ENCODE measurements at places on chromosomes 6 and 20.
A peak's percentile ranks its signal among the peaks of the same experiment; 100 is the strongest.

DNA sequence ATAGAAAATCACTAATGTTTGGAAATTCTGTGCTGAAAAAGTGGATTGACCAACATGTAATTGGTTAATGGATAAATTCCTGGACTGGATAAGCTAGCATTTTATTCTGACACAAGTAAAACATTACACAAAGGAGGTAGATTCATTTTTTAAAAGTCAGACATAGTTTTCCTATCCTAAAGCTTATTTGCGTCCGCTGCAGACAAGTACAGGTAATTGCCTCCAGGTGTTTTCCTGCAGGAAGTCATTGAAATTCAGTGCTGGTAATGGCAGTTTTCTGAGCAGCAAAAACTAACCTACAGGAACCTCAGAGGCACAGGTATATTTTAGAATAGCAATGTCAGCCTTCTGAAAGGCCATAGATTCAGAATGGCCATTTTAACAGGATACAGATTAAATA, 20.0 kb upstream of the HIVEP1 start:
- no peak for DNase-seq

GRCh38 chr6:46729787-46730326, 5.3 kb downstream of the PLA2G7 start:
- DNase-seq: no peak

GRCh38 chr6:144564202-144564601, 279.1 kb downstream of the UTRN start:
- DNase-seq: no peak

- DNase-seq: no peak
These were observed 53.0 kb upstream of the GPR6 start for GRCh38 chr6:109925075-109925474.

GRCh38 chr20:34472246-34472925, 43.8 kb upstream of the DYNLRB1 start:
- DNase-seq: no peak

DNA sequence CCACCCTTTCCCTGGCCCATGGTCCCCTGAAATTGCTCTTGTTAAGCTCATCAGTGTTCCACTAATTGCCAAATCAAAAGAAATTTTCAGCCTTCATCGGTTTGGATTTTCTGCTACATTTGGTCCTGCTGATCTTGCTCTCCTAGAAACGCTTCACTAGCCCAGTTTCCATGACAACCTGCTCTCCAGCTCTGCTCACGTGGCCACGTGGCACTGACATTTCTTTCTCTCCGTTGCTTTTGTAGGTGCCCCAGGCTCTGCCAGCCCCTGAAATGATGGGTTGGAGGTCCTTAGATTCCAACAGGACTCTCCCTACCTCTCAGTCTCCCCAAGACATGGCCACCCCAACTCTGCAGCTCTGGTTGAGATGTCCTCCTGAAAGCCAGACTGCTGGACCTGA, 45.8 kb upstream of the NNAT start:
- no peak for DNase-seq

GRCh38 chr6:21596949-21597682, 3.6 kb downstream of the SOX4 start:
- no peak for DNase-seq

DNA sequence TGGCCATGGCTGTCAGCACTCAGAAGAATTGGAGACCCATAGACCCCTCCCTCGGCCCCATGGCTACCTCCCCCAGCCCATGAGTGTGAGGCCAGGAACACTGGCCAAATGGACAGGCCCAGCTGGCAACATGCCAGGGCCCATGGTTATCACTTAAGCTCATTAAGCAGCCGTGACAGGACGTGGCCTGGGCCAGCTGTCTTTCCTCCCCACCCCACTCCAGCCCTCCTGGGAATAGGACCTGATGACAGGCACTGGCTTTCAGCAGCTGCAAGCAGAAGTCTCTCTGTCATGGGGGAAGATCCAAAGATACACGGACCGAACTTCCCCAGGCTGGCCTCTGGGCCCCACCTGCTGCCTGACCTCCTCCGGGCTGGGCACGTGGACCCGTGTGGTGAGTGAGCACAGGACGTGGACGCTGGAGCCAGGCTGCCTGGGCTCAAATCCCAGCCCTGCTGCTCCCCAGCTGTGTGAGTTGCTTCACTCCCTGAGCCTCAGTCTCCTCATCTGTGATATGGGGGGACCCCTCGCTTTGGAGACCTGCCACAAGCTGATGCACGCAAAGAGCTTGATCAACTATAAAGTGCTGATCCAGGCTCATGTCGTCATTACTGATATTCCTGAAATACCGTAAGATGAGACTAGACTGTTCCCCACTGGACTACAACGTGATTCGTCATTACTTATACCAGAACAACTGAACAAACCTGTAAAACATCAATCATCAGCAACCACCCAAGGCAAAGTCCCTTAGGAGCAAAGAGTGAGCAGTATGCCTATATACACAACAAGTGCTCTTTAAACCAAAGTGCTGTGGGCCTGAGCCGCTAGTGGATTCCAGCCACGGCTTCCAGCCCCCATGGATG, 22.0 kb upstream of the VSTM2L start:
- no peak for DNase-seq

DNA sequence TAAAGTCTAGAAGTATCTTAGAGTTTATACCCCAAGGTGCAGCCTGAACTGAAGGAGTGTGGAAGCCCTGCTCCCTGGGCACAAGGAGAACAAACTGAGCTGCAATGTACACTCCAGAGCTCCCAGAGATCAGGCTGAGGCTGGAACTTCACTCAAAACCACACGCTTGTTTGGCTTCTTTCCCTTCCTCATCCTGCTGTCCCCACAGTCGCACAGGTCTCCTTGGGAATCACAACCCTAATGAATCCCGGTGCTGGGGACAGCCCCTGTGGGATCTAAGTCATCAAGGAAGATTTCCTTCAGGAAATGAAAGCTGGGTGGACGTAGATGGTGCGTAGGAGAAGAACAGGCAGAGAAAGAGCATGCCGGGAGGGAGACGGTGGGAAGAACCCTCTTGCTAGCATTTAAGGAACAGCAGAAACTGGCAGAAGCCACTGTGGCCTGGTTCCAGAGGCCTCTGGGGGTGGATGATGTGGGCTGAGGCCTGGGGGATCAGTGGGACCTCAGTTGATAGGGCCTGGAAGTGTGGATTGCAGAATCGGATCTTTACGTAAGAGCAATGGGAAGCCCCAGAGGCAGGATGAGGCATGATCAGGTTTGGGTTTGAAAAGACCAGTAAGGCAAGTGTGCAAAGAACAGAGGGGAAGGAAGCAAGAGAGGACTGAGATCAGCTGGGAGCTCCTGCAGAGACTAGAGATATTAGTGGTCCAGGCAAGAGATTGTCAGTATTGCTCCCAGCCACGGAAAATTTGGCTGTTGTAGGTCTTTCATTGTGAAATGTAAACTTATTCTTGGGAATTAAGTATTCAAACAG, 21.4 kb downstream of the CYP24A1 start:
- DNase-seq: peak; percentile 8

DNA sequence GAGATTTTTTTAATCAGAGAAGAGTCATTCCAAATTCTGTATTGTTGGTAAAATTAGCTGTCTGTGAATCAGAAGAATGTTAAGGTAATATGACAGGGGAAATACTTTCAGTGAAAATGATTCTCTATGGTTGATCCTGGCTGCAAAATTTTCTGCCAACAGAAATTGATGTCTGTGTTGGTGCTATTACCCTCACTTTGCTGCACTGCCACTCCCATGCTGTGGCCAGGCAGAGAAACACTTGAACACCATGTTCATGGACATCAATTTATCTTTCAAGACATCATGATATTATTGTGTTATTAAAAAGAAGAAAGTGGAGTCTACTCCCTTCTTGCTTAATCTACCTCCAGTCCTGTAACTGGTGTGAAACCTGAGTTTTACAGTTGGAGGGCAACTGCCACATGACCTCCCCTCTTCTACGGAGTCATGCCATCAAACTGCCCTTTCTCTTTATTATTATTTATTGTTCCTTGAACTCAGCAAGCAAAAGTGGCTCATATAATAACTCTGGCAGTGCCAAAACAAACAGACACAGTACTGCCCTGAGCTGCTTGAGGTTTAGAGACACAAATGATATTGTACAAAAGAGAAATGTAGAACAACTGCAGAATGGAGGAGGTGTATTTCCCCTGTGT, 288.0 kb upstream of the JAG1 start:
- no peak for DNase-seq

DNA sequence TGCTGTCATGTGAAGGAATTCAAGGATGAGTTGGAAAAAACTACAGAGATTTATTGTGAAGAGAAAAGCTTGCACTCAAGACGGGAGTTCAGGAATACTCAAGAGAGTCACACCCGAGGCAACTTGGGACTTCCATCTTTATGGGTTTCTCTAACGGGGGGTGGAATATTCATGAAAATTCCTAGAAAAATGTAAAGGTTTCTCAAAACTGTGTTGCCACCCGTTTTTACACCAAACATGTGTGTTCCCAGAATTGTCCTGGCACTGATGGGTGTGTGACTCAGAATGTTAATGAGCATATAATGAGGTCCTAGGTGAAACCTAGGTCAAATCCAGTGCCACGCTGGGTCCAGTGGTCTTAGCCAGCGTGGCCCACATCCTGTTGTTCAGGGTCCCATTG, 381.5 kb downstream of the CDH26 start:
- no peak for DNase-seq

- DNase-seq: peak; percentile 80
These were observed 208.8 kb downstream of the ARHGAP18 start for GRCh38 chr6:129500958-129501739.

DNA sequence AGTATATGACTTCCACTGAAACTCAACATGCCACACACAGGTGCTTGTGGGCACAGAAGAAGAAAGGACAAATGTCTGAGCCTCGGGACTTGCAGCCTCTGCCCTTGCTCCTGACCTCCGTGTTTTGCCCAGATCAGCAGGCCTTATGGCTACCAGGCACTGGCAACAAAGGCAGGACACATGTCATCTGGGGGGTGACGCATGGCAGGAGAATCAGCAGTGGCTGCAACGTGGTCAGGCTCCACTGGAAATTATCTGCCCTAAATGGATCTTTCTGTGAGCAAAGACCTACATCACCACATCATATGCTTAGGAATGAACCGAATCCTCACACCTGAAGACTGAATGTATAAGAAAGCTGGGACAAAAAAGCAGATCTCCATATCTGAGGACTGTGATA, 78.9 kb downstream of the ELOVL5 start:
- no peak for DNase-seq

DNA sequence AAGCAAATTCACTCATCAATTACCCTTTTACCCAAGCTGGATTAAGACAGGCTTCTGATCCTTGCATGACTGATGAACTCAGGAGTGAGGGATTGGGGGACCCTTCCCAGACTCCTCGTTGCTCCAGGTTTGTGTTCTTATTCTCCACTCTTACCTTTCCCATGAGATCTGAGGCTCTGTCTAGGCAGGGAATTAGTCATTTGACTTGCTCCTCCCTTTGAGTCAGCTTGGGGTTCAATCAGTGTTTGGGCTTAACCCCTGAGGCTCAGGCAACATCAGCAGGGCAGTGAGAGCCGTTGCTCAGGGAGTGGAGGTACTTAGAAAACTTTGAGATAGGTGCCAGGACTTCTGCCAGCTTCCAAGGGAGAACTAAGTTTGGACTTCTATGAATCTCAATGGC, 20.7 kb upstream of the TOX2 start:
- no peak for DNase-seq

DNA sequence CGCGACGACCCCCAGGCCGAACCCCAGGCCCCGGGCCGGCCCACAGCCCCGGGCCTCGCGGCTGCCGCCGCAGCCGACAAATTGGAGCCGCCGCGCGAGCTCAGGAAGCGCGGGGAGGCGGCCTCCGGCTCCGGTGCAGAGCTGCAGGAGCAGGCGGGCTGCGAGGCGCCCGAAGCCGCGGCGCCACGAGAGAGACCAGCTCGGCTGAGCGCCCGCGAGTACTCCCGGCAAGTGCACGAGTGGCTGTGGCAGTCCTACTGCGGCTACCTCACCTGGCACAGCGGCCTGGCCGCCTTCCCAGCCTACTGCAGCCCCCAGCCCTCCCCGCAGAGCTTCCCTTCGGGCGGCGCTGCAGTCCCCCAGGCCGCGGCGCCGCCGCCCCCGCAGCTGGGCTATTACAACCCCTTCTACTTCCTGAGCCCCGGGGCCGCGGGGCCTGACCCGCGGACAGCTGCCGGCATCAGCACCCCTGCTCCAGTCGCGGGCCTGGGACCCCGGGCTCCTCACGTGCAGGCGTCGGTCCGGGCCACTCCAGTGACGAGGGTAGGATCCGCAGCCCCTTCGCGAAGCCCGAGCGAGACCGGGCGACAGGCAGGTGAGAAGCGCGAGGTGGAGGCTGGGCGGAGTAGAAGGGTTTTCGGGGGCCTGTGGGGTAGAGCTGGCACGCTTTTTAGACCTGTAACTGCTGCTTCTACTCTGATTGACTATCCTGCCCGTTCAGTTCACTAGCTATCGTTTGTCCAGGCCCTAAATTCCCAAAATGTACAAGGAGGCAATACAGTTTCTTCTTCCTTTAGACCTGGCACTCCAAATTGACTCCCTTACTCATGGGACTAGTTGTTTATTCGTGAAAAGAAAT, 654 bp downstream of the FAM8A1 start:
- peak; percentile 70 for DNase-seq

DNA sequence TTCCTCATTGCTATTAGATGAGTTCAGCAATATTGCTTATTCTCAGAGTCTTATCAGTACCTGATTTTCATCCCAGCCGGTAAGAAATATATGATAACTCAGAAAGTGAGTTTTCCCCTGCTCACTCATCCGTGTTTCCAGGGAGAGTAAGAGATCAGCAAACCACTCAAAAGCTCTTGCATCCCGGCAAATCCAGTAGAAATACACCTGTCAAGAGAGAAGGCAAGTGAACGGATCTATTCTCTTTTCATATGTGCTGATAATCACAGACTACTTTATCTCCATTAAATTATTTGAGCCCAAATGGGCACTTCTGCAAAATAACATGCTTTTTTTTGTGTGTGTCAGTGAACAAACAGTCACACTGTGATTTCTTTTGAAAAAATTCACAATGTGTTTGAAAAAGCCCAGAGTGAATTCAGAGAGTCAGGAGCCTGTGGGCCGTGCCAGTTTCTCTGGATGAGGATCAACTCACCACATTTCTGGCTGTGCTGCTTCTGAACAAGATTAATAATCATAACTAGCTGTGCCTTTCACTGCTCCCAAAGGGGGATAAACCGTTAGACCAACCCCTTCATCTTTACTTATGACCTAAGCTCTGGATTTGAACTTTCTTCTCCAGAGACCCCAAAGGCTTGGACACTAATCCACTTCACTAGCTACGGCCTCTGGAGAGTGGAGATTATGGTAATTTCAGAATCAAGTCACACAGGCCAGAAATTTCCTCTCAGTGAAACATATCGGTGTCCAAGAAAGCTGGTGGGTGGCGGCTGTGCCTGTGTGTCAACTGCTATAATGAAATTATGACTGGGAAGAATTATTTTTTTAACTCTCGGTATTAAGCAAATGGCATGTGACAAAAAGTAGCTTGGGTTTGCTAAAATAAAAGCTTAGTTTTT, 44.2 kb downstream of the NOX3 start:
- no peak for DNase-seq

GRCh38 chr20:24587384-24588046, 118.1 kb downstream of the SYNDIG1 start:
- no peak for DNase-seq

Measured in ELF-1 (cell line).